Omental fat pad (tissue), 4 donors: ENCODE measurements at places on chromosomes 5 and 9.

DNA sequence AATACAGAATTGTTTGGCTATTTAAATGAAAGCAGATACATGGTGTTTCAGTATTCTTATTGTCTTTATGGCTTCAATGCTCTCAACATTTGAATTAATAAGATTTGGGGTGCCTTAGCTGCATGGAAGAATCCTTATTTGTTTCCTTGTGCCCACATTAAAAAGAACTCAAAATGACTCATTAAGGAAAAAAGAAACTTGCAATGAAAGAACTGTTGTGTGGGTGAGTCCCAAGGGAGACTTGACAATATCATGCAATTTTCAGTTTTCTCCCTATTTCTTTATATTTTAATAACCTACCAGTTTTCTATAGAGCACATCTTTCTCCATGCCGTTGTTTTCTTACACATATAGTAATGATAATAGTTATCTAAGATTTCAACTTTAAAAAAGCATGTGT, 404.0 kb downstream of the PDE4D start:
- no peak for DNase-seq

GRCh38 chr5:165242646-165243045, 1737.2 kb downstream of the MAT2B start:
- DNase-seq, result no peak

DNA sequence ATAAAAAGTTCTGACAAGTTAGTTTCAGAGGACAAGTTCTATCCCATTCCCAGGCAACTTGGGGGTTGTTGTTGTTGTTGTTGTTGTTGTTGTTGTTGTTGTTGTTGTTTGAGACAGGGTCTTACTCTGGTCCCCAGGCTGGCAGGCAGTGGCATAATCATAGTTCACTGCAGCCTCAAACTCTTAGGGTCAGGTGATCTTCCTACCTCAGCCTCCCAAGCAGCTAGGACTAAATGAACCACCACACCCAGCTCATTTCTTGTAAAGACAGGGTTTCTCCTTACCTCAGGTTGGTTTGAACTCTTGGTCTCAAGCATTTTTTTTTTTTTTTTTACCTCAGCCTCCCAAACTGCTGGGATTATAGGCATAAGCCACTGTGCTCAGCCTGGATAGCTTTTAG, 15.3 kb downstream of the PPP1R2B start:
- no peak for DNase-seq

GRCh38 chr9:15298362-15298761, 8.7 kb downstream of the TTC39B start:
- DNase-seq, result no peak

- no peak for DNase-seq
Observed at GRCh38 chr9:27545471-27545870, 15.9 kb upstream of the MOB3B start.

DNA sequence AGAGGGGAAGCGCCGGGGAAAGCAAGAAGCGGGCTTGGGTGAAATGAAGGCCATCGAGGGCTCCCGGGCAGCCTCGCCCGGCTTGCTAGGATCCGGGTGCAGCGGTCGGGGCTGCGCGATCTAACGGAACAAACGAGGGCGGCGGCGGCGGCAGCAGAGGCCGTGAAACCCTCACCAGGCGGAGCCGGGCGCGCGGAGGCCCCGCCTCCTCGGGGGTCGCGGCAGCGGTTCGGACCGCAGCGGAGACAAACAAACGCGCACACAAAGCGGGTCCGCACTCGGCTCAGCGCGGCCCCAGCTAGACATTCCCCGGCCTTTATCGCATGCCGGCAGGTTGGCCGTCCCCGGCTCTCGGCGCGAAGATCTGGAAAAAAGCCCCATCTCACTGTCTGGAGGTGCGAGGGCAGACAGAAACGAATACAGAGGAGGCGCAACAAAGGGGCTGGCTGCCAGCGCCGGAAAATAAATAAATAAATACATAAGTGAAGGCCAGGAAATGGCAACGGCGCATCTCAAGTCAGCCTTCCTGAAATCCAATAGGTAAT, 10.5 kb upstream of the TRIM36 start:
- no peak for DNase-seq

DNA sequence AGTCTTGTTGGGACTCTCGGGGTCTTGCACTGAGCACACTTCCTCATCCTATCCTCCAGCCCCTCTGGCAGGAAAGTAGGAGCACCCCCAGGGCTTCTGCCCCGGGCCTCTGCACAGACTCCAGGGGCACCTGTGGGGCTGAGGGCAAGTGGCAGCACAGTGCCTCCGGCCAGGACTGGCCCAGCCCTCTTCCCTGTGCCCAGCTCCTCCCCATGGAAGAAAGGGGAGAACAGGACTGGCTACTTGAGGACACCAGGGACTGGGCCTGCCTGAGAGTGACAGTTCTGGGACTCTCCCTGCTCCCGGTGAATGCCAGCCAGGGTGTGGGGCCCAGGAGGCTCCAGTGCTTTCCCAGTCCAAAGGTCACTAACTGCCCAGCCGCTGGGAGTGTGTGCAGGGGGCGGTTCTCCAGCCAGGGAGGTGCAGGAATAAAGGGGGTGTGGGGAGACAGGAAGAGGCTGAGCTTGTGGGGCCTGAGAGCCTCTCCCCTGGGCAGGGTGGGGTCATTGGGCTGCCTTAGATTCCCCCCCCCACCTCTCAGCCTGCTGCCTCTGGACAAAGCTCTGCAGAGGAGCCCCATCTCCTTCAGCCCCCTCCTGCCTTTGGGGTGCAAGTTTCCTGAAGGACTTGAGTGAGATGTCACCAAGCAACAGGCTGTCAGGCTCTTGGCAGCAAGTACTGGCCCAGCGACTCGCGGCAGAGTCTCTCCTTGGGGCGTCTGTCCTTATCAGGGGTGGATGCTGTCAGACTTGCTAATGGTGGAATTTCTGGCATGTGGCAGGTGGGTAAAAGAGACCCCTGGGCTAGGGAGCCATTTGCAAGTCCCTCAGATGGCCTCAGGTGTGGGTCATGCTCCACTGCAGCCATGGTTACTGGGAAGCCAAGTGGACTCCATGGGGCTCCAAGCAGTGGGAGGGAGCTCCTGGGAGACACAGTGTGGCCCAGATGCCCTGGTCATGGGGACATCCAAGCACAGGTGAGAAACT, 19.1 kb upstream of the JADE2 start:
- DNase-seq, result no peak

GRCh38 chr5:159660401-159660800, 255.9 kb upstream of the ADRA1B start:
- no peak for DNase-seq

DNA sequence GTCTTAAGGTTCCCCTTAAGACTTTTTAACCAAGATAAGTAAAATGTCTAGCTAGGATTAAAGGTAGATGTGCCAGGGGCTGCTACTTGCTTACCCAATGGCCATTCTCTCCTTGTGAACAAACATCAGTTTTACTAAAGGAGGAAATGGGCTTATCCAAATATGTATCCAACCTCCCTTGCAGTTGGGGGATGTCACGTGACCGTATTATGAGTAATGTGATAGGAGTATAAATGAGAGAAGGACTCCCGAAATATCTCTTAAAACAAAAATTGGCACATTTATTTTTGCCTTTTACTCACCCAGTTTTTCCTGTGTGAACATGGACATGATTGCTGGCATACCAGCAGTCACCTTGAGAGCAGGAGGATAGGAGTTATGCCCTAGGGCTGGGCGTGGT, 247.9 kb downstream of the NFIB start:
- no peak for DNase-seq

- DNase-seq, result no peak
Observed at GRCh38 chr9:133976887-133977286, 15.2 kb downstream of the VAV2 start.

- DNase-seq, result no peak
Observed at GRCh38 chr5:139904816-139905661, 109.4 kb downstream of the PSD2 start.

- no peak for DNase-seq
Observed at GRCh38 chr5:88854769-88855168, 28.2 kb downstream of the MEF2C start.

- DNase-seq, result no peak
Observed at GRCh38 chr5:176469296-176469695, 21.1 kb downstream of the FAF2 start.
